Keratinocyte (primary cell): ENCODE measurements at places on chromosomes 5 and 9. TPM values are rescaled to one million over a fixed set of nuclear protein-coding genes. Genes with fewer than 3 reads are reported as not detected.

DNA sequence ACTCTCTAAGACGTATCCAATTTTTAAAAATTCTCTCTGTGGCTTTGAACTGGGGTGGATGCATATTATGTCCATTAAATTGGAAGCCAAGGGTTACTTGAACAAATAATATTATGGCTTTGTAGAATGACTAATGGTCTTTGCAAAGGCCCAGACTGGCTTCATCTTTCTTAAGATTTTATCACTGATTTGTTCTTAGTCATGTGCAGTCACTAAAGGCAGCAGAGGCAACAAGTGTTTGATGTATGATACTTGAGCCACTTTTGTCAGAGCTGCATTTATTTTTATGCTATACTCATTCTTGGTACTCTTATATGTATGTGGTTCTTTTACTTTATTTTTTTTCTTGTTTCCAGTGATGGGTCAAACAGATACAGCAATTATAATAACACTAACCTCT lies 152.2 kb downstream of the NR2F1-AS1 start:
- no peak for DNase-seq

DNA sequence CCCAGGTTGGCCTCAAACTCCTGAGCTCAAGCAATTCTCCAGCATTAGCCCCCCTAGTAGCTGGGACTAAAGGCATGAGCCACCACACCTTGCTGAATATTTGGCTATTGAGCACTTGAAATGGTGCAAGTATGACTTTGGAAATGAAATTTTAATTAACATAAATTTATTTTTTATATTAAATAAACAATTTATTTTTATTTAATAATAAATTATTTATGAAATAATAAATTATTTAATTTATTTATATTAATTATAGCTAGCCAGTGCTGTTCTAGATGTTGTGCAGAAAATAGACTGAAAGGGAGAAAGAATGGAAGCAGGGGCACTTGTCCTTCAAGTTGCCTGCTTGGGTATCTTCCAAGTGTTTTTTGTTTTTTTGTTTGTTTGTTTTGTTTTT lies 40.0 kb upstream of the CTNNA1 start:
- no peak for DNase-seq

DNA sequence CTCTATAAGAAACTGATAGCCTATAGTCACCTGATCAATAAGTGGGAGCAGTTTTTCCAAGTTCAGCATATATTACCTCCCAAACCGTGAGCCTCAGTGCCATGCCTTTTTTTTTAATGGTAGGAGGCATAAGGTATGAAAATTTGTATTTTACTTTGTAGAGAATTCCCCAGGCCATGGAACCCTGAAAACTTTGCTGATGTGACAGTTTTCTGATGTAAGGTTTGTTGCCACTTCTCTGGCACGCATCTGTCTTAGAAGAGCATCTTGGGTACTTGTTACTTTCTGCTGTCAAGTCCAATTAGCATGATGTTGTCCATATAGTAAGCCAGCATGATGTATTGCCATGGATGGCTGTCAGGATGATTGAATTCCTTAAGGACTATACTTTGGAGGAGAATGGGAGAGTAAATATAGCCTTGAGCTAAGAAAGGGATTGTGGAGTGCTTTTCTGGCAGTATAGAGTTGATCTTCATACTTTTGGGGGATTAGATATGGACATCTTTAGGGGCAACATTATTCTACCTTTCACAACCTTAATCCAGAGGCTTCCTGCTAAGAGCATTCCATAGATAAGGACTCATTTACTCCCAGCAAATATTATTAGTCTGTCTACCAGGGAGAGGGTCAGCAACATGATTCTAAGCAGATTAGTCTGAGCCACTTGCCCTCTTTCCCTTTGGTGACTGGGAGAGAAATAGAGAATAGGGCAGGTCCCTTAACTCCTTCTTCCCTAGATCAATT lies 389.6 kb downstream of the YTHDC2 start:
- no peak for DNase-seq

GRCh38 chr9:8012986-8013385 lies 213.4 kb upstream of the DMAC1 start:
- no peak for DNase-seq

DNA sequence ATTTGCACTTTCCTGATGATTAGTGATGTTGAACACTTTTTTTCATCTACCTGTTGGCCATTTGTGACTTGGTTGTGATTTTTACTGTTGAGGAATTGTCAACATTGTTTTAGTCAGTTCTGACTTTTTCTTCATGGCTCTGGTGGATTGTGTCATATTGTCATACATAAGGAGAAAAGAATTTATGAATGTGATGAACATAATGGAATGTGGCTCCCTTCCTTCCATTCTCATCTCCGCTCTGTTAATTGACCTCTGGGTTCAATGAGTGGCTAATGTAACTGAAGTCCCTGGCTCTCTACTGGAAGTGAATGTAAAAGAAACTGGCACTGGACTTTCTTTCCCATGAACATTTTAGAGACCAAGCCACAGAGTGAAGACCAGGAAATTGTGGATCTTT lies 49.2 kb downstream of the KIAA1958 start:
- DNase-seq = no peak

DNA sequence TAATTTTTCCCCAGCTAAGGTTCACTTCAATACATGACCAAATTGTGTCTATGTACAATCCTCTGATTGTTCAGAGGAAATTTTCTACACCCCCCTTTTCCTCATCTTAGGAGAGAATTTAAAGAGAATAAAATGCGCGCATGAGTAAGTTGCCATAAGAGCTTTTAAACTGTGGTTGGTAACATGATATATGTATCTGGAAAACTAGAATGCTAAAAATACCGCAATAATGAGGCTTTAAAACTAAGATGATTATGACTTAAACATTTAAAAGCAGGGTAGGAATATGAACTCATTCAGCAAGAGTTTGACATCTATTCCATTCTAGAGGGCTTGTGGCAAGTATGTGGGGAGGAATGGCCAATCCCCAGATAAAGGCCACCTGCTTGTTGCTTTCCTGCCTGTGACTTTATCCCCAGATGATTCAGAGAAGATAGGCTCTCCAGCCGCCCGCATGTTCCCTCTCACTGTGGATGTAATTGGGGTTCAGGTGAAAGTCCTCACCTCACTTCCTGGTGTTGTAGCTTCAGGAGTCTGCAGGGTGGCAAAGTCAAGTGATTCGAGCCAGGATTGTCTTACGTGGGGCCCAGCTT lies 26.5 kb upstream of the BASP1 start:
- DNase-seq = no peak

DNA sequence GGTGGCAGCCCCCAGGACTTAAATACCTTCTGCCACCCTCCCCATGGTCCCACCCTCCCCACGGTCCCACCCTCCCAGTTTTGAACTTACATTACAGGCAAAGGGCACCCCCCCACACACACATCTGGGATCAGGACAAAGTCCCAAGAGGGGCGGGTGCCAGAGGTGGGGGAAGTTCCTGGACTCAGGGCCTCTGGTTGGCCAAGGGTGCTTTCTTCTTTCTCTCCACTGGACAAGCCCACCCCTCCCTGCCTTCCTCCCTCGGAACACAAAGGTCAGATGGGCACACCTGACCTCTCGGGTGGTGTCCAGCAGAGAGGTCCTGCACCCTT lies 19.1 kb upstream of the RALGDS start:
- no peak for DNase-seq

DNA sequence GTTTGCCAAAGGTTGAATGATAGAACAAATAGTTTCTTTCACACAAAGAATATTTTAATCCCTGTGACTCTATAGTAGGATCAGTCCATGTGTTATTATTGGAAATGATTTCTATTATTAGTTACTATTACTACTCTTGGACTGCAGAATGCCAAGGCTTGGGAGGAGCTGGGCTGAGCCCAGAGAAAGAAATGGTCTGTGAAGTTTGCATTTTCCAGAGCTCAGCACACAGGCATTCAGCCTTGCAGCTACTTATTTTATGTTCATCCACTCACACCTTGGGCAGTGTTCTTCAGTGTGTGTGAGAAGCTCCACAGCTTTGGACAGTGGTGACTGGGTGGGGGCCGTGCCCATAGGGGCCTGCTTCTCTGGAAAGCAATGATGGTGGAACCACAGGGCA lies 583.1 kb downstream of the CCDC171 start:
- no peak for DNase-seq

The CDKN2A gene
- 65.1 to 125 TPM (median 65.3 TPM) in 3 replicates for polyA plus RNA-seq

The DNAI1 gene
- polyA plus RNA-seq = 0.08 TPM in 1 of 3 replicates, not detected in the others

The IL9 gene
- not detected in 3 replicates for polyA plus RNA-seq
